ENCODE measurements at places on chromosomes 7 and 10. TPM values are rescaled to one million over a fixed set of nuclear protein-coding genes. Genes with fewer than 3 reads are reported as not detected.

- DNase-seq: no peak
Measured at GRCh38 chr10:120184547-120185337, 272.3 kb upstream of the PLPP4 start.

The SMKR1 gene
- polyA plus RNA-seq: not detected

The TSPAN33 gene
- 2.9 TPM for polyA plus RNA-seq

The IRF5 gene
- polyA plus RNA-seq: 170 TPM

The OGDHL gene
- not detected for polyA plus RNA-seq

The GARIN1A gene
- polyA plus RNA-seq: 0.41 TPM
